ENCODE measurements at places on chromosomes 11 and 22.

- DNase-seq: no peak
Measured at GRCh38 chr22:32696089-32696488, 105.4 kb upstream of the TIMP3 start.

GRCh38 chr11:93517611-93518010 is 25.6 kb downstream of the SMCO4 start:
- DNase-seq: no peak

DNA sequence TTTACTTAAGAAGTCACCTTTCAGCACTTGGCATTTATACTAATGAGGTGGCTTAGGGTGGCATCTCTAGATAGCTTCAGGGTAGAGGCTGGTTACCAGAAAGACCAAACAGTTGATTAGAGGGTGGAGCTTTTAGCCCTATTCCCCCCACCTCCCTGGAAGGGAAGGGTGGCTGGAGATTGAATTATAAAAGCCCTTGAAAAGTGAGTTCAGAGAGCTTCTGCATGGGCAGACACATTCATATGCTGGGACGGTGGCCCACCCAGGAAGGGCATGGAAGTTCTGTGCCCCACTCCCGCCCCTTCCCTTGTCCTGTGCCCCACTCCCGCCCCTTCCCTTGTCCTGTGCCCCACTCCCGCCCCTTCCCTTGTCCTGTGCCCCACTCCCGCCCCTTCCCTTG is 244.2 kb downstream of the DDX10 start:
- no peak for DNase-seq

GRCh38 chr11:113628912-113629311 is 77.2 kb downstream of the TMPRSS5 start:
- no peak for DNase-seq

DNA sequence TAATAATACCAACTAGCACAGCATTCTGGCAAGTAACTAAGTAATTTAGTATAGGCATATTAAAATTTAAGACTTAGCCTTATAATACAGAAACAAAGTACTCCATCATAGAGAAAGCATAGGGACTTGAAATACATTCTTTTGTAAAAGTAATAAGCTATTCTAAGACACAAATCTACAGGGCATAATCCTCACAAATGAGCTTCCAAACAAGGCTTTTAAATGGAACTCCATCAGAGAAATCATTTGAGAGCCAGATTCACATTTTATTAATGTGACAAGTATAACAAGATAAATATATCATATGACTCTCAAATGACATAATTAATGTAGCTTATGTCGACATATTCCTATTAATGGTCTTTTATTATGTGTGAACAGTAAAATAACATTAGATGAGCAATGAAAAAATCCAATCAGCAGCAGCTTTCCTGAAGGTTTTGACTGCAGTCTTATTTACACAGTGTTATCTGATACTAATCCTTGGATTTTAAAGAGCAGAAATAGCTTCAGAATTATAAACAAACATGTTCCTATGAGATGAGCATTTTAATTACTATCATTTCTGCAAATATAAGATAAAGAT is 241.4 kb downstream of the TTC28 start:
- no peak for DNase-seq

GRCh38 chr22:27223317-27224177 is 566.2 kb downstream of the MIAT start:
- peak; percentile 89 for DNase-seq

DNA sequence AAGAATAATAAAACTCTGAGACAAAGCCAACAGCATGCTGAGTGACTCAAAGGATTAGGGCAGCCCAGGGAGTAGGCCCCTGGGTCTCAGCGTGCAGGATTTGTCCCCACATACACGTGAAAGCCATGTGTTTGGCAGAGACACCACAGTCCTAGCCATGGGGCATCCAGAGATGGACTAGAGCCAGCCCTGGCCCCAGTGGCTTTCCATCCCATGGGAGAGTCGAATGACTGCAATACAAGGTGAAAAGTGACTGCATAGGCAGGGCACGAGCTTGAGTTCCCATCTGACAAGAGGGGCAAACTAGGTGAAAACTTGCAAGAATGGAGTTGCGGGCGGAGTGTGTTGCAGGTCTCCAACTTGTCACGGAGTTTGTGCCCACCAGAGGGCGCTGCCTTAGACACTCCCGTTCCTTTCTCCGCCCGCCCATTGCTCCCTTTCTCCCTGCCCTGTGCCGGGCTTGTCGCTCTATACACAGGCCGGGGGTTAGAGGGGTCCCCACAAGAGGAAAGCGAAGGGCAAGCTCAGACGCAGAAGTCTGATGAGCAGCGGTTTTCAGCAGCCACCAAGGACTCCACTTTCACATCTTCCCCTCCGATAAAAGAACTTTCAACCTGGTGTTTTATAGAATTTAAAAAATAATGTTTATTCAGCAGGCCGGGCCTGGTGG is 24.2 kb downstream of the TSKU start:
- DNase-seq: peak; percentile 69

DNA sequence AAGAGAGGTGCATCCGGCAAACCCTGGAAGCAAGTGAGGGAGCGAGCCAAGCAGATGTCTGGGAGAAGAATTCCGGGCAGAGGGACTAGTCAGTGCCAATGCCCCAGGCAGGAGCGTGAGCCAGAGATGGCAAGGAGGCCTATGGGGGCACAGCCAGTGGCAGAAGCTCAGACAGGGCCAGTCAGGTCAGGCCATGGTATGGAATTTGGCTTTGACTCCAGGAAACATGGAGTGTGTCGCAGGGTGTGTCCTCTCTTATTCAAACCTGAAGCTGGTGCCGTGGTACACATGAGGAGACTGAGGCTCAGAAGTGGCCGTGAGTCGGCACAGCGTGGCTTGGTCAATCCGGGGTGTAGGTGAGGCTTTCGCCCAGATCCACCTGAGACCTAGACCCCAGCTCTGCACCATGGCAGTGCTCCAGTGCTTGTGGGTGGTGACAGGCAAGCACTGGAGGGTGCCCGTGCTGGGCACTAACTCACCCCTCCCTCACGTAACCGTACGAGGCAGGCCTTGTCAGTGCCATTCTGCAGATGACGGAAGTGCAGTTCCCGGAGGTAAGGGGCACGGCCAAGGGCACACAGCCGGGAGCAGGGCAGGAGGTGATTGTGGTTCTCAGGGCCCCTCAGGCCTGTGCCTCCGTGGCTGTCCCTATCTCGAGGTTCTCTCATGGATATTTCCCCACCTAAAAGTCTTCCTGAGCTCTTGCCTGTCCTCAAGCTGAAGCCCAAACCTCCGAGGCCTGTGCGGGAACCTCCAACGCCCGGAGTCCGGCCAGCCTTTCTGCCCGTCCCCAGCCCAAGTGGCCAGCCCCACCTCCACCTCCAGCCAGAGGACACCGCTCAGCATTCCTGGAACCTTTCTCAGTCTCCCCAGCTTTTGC is 10.6 kb upstream of the SPI1 start:
- DNase-seq: no peak

- DNase-seq: no peak
Measured at GRCh38 chr11:121696177-121696871, 243.6 kb upstream of the SORL1-AS1 start.

DNA sequence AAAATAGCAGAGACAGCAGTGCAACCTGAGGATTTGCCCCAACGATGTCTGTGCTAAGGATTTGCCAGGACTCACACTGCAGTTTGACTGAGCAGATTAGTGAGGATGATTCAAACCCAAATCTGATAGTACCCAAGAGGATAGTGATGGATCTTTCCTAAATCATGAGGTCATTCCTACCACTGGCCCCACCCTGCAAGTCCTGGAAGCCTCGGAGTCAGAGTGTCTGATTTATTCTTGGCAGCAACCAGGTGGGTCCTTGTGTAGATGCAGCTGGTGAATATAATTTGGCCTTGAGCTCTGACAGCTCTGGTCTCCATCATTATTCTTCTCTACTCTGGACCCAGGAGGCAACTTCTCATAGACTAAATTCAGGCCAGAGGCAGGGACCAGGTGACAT is 179.3 kb upstream of the RAG2 start:
- no peak for DNase-seq

- DNase-seq: peak; percentile 63
Measured at GRCh38 chr11:74927496-74927895, 21.4 kb downstream of the XRRA1 start.

GRCh38 chr11:117817368-117818040 is 7.0 kb downstream of the FXYD2 start:
- DNase-seq: peak; percentile 65

DNA sequence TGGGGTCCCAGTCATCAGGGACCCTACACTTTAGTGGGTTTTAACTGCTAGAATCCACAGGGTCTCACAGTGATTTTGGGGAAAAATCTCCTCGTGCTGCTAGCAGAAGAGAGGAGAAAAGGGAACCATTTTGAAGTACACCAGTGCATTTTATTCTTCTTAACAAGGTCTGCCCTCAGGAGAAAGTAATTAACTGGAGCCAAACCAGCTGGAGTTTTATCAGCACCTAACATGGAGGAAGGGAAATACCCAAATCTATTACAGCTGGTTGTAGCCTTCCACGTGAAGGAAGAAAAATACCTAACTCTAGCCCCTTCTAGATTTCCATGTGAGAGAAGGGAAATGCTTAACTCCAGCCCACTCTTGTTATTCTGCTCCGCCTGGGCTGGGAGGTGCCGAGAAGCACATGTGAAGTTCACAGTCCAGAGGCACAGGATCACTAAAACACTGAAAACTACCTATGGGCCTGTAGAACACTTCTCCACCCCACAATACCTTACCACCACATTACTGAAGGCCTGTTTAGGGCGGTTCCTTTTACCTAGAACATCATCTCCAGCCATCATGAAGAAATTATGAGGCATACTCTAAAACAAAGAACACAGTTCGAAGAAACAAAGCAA is 31.3 kb upstream of the TEAD1 start:
- DNase-seq: peak; percentile 37

DNA sequence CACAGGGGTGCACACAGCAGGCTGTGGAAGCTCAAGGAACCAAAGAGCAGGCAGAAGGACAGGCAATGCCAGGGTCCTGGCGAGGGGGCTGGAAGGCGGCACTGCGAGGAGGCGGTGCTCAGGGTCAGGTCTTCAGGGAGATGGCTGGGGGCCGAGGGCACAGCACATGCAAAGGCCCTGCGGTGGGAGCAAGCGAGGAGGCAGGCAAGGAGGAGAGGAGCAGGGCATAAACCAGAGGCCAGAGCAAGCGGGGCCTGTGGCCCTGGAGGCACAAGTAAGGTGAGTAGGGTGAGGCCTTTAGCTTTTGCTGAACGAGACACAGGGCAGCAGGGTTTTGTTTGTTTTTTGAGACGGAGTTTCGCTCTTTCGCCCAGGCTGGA is 126.9 kb downstream of the ARHGAP8 start:
- no peak for DNase-seq

DNA sequence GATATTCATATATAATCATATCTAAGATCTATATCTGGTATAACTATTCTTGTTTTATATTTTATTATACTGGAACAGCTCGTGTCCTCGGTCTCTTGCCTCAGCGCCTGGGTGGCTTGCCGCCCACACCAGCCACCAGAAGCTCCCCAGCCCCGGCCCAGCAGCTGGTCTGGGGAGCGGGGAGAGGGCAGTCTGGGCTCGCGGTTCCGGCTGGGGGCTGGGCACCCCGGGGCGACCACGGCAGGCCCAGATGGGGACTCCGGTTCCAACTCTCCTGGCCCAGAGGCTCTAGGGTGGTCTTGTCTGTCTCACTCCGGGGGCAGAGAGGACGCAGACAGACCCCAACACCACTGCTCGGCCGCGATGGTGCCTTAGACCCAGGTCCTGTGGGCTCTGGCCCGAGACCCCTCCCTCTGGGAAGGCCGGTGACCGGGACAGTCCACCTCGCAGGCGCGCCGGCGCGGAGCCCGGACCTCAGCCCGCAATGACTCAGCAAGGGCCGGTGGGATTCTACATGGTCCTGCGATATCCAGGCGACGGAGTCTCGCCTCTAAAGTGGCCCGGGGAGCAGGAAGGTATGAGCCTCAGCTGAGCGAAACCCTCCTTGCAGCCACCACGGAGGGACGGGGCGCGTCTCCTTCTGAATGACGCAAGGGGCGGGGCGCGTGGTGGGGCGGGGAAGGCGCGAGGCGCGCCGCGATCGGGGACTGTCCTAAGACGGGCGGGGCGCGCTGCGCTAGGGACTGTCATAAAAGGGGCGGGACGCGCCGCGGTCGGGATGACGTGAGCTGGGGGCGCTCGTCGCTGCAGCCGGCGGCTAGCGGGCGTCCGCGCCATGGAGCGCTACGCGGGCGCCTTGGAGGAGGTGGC is at the start of gene DGCR6:
Gene DGCR6, plus strand, starts transcription at position 781 of the 870 bp plus-strand sequence. Its CDS starts 55 bp downstream, at position 836.
- no peak for DNase-seq

DNA sequence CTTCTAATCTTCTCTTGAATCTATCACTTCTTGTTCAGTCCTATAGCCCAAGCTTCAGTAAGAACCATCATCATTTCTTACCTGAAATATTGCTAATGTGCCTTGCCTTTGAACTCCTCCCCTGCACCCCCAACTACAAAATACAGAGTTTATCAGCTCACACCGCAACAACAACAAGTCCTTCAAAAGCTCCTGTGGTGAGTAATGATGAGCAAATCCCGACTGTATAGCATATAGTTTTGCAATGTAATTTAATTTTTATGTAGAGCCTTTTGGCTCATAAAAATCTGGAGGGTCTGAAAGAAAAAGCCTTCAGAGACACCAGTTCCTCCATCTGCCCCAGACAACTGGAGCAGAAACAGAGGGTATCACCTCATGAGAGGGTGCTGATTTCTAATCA is 124.7 kb downstream of the ARHGAP32 start:
- DNase-seq: peak; percentile 12

DNA sequence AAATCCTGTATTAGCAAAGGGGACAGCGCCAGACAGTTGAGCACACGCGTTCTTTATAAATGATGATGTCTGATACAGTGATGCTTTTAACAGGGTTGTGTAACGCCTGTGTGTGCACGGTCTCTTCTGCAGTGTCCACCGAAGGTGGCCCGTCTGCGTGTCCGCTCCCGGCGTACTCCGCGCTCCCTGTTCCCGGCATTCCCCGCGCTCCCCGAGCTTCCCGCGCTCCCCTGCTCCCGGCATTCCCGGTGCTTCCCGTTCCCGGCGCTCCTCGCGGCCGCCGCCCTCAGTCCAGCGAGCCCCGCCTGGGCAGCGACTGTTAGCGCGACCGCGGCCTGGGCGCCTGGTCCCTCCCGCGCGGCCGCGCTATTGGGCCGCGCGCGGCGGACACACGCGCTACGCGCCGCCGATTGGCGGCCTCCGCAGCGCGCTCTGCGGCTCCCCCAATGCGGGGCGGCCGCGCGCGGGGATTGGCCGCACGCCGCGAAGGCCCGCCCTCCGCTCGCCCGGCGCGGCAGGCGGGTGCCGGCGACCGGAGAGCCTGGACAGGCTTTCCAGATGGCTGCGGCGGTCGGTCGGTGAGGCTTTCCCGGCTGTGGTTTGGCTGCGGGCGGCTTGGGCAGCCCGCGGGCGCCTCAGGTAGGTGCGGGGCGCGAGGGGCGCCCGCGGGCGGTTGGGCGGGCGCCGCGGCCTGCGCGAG is at the start of gene DGCR8:
Gene DGCR8, plus strand, starts transcription at position 497 of the 700 bp plus-strand sequence. CDS start 5,723 bp downstream, outside the sequence.
- peak; percentile 93 for DNase-seq

Measured in IMR-90 (cell line).